ENCODE measurements at places on chromosomes 3 and 15.

DNA sequence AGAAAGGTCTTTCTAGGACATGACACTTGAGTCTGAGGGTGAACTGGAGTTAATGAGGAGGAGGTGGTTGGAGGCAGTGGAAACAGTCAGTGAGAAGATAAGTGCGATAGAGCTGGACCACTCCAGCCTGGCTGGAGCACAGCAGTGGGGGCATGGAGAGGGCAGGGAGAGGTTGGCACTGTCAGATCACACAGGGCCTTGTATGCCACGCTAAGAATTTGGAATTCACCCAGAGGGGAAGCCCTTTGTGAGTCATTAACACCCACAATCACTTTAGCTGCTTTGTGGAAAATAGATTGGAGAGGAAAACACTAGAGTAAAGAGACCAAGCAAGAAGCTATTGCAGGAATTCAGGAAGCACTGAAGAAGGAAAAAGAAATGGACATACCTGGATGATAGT is 83.3 kb downstream of the ZNF621 start:
- DNase-seq = no peak

DNA sequence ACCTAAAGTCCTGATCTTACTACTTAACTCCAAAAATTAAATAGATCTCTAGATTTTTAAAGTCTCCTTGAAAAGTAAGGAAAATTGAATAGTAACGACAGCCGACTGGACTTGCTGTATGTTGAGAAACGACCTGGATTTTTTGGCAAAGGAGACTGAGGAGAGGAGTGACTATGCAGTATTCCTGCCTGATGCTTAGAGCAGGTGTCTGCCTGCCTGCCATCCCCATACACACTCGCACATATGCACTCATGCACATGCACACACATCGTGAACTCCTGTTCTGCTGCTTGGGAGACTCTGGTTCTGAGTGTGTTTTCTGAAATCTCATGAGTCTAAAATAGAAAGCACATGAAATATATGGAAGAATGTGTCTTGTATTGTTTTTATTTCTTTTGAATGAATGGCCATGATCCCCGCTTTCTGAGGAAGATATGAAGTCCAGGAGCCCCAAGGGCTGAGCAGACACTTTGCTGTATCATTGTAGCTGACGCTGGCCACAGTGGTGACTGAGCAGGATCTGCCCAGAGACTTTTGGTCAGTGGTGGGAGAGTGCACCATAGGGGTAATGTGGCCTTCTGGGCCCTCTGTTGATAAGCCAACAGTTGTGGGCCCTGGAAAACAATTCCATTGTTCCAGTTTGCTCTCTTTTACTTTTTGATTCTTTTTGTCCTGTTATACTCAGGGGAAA is 16.4 kb downstream of the GYG1 start:
- no peak for DNase-seq

GRCh38 chr15:41789236-41789635 is 15.0 kb downstream of the MAPKBP1 start:
- no peak for DNase-seq

DNA sequence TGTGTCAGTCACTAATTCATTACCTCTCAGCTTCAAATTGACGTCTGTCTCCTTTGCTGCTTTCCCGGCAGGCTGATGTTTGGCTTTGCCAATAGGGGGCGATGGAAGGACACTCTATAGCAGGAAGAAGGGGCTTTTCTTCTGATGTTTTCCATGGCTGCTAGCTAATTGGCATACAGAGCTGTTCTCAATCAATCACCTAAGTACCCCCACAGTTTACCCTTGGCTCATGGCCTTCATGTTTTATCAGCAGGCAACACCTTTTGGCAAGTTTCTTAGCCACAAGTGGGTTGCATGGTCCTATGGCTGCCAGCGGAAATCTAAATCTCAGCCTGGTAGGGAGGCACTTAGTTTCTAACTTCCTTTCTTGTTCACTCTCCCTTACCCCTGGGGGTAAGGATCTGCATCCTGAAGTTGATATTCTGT is 45.0 kb downstream of the ESYT3 start:
- DNase-seq = peak; percentile 43

DNA sequence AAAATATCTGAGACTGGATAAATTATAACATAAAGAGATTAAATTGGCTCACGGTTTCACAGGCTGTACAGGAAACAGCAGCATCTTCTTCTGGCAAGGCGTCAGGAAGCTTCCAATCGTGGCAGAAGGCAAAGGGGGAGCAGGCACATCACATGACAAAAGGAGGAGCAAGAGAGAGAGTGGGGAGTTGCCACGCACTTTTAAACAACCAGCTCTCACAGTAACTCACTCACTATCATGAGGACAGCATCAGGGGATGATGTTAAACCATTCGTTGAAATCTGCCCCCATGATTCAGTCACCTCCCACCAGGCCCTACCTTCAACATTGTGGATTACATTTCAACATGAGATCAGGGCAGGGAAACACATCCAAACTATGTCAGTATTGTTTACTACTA is 114.5 kb upstream of the SPATA16 start:
- DNase-seq = no peak

DNA sequence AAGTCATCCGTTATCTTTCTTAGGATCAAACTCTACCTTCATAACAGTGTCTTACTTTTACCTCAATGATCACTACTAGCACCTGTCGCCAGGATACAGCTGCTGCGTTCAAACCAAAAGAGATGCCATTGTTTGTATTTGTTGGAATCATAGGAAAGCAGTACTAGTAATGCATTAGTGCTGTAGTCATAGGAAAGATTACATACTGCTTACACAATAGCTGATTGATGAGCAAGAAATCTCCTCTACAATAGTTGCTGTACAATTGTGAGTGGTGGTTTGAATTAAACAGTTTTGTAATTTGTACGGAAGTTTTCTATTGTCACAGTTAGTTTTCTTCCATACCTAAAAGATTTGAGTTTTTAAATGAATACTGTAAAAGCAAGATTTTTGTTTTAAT is 21.4 kb downstream of the ACAP2 start:
- no peak for DNase-seq

- no peak for DNase-seq
Observed at GRCh38 chr3:170467007-170467406, 48.3 kb downstream of the CLDN11 start.

- no peak for DNase-seq
Observed at GRCh38 chr15:79495775-79496174, 63.6 kb downstream of the MINAR1 start.

- no peak for DNase-seq
Observed at GRCh38 chr15:38285456-38285855, 32.8 kb downstream of the SPRED1 start.

GRCh38 chr3:101876142-101876541 is 26.8 kb downstream of the NFKBIZ start:
- DNase-seq = no peak

- no peak for DNase-seq
Observed at GRCh38 chr3:99520513-99520912, 117.9 kb upstream of the COL8A1 start.

Measured in activated T-cell treated with anti-CD3 and anti-CD28 coated beads, Interleukin-2, amount 50 U/mL, for 48 hours (primary cell).